ENCODE measurements at places on chromosomes 12 and 14.

DNA sequence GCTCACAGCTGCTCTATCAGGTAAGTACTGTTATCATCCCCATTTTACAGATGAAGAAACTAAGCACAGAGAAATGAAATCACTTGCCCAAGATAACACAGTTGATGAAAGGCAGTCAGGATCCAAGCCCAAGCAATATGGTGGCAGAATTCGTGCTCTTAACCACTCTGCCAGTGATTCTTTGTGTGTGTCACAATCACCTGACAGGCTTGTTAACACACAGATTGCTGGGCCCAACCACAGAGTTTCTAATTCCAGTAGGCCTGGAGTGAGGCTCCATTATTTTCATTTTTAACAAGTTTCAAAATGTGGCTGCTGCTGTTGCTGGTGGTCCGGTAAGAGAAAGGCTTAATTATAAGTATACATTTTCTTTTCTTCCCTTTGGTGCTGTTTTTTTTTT is 134.2 kb downstream of the TGFB3 start:
- no peak for DNase-seq

DNA sequence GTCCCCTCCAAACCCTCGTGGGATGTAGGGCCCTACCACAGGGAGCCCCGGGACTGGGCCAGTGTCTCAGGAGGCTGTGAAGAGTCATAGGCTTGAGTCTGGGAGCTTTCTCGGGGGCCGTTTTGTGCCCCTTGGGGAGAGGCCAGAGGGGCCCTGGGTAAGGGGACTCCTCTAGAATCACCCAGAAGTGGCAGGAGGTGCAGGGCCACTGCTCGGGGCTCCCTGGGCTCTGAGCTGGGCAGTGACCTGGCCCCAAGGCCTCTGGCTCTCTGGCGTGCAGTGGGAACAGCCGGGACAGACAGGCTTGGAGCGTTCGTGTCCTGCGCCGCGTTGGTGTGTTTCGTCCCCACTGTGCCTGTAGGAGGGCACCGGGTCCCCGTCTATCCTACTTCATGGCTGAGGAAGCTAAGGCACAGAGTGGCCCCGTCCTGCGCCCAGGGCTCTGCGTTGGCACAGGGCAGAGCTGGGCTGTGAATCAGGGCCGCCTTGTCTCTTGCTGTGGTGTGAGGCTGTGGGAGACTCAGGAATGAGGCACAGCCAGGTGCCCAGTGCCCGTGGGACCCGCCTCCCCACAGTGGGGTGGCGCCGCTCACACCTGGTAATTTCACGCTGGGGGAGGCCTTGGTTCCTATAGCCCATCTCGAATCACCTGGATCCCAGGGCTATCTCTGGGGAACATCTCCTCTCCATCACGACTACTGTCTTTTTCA is 23.8 kb upstream of the KIF26A start:
- DNase-seq: no peak

DNA sequence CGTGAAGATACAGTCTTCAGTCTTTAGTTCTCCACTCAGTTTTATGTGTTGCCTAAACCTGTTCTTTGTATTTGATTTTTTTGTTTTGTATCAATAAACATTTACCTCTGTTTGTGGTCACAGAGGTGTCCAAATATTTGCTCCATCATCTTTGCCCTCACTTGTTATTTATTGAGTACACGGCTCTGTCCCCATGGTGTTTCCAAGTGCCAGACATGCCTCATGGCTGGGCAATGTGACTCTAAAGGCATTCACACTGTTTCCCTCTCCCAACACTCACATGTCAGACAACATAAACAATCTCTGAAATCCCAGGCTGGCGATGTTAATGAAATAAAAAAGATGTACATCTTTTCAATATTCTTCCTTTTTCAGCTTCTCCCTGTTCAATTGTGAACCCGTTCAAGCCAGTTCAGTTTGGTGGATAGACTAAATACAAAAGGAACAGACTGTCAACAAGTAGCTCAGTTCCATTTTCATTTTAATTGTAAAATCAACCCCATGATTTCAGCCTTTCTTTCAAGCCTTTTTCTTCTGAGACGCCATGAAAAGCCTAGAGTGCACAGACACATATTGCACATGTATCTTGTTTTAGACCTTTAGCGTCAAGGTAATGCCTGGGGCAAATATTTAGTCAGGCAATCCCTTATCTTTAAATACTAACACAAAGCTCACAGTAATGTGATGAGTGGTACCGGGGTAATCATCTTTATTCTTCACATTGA is 680.7 kb downstream of the GALC start:
- DNase-seq: no peak

DNA sequence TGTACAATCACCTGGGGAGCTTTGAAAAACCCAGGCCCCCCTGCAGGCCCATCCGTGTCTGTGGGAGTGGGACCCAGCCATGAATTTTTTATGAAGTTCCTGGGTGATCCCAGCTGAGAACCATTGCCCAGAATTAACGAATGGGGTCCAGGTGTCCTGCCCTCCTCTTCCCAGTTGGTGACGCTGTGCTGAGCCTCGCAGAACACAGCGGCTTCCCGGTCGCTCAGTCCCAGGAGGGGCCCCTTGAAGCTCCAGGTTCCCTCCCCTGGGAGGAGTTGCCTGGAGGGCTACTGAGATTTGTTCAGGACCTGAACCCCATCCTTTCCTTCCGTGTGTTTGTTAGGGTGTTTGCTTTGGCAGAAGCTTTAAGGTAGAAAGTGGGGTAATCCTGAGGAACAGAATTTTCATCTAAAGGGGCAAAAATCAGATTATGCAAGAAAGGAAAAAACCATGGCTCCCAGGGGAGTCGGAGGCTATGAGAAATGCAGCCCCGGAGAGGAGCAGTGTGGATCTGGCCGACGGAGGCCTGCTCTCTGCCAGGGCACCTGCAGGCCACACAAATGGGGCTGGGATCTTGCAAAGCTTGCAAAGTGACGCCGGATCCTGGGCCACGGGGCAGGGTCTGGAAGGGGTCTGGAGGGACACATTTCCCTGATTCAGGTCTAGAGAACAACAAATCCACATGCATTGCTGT is 164.7 kb upstream of the PRMT8 start:
- DNase-seq: no peak
